Activated naive CD4-positive, alpha-beta T cell (primary cell): ENCODE measurements at places on chromosomes 13 and 19.

DNA sequence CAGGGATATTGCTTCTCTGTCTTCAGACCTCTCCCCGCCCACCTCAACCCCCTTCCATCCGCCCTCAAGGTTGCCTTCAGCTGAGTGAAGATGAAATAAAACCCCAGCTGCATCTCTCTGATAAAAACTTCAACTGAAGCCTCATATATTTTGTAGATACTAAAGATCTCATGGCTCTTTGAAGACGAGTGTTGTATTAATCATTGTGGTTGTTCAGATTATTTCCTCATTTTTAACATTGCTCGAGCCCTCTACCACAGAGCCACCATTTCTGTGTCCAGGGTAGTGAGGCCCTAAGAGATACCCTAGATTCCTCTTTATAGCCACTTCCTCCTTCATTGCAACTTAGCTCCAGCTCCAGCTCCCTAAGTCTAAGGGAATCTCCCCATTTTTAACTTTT lies 312.8 kb upstream of the ZNF507 start:
- no peak for DNase-seq

DNA sequence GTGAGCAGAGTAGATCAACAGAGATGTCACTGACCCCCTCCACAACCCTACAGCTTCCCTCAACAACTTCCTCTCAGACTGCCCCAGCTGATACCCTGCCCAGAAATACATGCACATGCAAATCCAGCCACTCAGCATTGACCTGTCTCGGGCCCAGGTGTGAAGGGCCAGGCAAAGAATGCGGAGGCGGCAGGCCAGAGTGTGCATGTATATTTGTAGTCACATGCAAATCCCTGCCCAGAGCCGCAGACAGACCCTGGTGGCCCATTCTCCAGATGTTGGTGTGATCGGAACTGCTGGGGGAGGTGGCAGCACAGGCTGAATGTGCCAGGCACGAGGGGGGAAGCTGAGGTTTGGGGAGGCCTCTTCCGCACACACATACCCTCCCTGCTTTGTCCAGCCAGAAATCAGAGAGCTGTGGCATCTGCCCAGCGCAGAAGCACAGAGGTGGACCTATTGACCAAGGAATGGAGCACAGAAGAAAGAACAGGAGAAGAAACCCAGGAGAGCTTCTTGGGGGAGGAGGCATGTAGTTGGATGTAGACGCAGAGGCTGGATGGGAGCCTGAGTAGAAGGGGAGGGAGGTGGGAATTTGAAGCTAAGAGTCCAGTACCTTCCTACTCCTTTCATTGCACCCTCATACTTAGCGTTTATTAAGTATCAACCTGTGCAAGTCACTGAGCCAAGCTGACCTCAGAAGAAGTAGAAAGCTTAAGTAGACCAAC lies 14.4 kb downstream of the MEF2B start:
- DNase-seq, result no peak

DNA sequence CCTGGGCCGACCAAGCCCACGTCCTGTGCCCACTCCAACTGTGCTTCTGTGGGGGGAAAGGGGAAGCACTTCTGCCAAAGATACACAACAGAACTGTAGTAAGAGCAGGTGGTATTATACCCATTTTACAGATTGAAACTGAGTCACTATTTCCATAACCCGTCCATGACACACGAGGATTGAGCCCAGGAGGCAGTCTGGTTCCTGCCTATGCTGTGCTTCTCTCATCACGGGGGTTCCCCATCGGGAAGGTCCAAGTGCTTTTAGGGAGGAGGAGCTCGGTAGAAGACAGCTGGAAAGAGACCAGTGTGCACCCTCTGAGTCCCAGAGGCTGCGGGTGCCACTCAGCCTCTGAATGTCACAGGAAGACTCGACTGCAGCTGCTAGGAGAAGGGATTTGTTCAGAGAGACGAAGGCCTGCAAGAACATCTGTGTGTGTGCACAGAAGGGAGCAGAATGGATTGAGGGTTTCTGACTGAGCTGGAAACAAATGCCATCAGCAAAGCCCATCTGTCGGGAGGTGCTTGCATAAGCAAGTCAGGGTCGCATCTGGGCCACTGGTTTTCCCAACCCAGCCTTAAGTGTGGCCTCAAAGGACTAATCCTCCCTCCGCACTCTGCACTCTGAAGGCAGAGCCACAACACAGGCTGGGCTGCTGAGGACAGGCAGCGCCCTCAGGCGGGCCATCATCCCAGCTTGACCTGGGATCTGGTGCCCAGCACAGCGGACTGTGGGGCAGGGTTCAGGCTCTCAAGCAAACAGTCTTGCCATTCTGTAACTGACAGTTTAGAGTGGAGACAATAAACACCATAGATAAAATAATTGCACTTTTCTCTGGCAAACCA lies 150.0 kb downstream of the DPF1 start:
- DNase-seq, result no peak

- DNase-seq, result no peak
Observed at GRCh38 chr13:24145674-24146073, 14.8 kb upstream of the SPATA13 start.

GRCh38 chr19:408902-409515 lies at the start of gene C2CD4C:
TSS of gene C2CD4C (minus strand) at chr19:409147. CDS start at chr19:408361, 786 bp downstream.
- DNase-seq, result no peak

DNA sequence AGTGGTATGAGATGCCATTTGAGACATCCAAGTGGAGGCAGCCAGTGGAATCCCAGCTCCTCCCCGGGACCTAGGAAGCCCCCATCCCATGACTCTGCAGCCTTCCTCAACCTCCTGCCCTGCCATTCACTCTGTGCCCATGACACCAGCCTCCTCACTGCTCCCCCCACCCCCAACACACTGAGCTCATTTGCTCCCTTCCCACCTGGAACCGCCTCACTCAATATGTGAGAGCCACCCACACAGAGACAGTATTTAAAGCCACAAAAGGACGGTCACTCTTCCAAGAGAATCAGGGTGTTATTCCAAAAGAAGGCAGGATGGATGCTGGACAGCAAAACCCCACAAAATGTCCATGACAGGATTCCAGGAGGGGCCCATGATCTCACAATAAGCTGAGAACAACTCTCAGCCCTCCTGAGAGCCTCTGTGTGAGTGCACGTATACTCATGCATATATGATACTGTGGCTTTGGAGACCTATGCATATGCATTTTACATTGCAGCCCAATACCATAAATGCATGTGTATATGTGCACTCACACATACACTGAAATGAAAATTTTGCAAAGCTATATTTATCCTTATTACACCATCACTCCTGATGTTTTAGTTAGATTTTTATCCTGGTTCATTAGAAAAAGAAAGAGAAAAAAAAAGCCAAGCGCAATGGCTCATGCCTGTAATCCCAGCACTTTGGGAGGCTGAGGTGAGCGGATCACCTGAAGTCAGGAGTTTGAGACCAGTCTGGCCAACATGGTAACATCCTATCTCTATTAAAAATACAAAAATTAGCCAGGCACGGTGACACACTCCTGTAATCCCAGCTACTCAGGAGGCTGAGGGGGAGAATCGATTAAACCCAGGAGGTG lies 10.8 kb upstream of the RANBP3 start:
- DNase-seq, result no peak

- DNase-seq, result no peak
Observed at GRCh38 chr19:41395355-41395754, 1.8 kb downstream of the EXOSC5 start.

DNA sequence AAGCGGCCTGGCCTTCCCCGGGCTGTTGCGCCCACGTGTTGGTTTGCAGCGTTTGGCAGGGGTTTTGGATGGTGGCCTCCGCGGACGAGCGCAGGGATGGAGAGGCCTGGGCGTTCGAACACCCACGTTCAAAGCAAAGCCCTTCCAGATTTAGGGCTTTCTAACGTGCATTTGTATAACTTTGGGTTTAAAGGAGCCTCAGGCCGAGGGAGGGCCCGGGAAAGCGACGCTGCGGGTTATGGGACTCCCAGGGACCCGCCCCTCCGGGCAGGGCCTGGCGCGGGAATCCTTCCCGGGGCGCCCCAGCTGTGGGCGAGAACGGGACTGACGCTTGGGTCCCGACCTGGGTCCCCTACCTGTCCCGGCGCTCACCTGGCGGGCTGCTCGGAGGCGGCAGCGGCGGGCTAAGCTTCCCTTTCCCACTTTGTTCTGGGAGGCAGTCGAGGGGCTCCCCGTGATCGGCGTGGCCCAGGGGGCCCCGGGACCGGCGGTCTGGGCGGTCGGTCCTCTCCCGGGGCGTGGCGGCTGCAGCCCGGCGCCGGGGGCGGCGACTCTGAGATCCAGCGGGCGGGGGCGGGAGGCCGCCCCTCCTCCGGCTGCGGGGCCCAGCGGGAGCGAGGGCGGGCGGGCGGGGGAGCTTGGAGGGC lies at the start of gene FBXO17:
Gene FBXO17 (minus strand): TSS at position 529 of the 647 bp plus-strand sequence. CDS start 25,423 bp downstream, outside the sequence.
- no peak for DNase-seq

- DNase-seq, result no peak
Observed at GRCh38 chr19:48900477-48901406, 630 bp downstream of the NUCB1 start.

DNA sequence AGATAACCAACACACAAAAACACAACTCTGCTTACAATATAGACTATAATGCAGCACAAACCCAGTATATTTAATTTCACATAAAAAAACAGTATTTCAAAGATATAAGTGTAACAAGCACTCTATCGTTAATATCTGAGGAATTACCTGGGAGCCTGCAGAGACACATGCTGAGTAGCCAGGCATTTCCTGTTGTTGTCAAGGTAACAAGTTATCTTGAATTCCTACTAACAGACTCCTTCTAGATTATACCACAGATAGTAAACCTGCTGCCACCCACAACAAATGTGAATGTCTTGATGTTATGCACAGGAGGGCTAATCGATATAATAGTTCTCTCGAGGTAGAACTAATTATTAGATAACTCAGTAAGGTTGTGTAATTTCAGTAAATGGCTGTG lies 826.0 kb upstream of the PRR20A start:
- DNase-seq, result no peak

DNA sequence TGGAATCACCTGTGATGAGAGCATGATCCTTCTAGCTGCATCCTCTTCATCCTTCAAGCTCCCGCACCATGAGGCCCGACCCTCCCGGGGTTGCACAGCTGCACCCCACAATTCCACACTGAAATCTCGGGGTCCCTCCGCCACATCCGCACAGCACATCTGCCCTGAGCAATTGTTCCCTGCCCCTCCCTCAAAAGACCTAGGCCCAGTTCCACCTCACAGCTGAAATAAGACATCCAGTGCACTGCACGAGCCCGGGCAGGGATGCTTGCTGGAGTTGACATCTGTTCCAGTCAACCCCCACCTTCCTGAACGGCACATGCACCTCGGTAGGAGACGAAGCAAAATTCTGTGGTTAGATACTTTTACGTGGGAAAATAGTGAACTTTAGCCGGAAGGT lies 14.7 kb upstream of the SOX1 start:
- DNase-seq, result no peak

DNA sequence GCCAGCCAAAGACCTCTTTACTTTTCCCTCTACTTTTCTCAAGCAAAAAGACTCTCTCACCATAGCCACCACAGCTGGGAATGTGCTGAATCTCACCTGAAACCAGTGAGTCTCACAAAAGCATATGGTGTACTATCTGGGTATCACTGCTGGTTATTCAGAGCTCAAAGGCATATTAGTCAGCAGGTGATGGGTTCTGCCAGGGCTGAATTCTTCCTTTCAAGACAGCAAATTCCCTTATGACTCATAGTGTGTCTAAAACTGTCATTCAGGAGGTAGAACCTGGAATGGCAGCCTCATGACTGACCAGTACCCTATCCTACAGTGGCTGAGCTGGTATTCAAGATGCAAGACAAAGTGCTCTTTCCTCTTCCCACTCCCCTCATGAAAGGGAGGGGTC lies 2859.1 kb downstream of the PCDH9 start:
- DNase-seq, result no peak

DNA sequence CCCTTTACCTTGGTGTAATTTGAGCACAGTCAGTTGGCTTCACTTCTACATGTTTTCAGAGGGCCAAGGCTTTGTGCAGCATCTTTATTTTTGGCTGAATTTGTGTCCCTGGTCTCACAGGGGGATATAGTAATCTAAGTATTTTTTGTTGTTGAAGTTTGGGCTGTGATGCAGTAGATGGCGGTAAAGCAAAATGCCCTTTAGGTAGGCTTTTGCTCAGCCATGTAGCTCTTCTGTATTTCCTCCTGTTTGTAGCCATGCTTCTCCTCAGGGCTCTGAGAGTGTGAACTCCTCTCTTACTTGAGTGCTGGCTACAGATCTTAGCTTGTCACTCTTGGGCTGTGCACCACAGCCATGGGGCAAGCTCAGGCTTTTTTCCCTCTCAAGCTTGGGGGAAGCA lies 328.6 kb downstream of the SLITRK5 start:
- no peak for DNase-seq

- DNase-seq, result no peak
Observed at GRCh38 chr13:22240716-22241115, 569.8 kb downstream of the FGF9 start.

DNA sequence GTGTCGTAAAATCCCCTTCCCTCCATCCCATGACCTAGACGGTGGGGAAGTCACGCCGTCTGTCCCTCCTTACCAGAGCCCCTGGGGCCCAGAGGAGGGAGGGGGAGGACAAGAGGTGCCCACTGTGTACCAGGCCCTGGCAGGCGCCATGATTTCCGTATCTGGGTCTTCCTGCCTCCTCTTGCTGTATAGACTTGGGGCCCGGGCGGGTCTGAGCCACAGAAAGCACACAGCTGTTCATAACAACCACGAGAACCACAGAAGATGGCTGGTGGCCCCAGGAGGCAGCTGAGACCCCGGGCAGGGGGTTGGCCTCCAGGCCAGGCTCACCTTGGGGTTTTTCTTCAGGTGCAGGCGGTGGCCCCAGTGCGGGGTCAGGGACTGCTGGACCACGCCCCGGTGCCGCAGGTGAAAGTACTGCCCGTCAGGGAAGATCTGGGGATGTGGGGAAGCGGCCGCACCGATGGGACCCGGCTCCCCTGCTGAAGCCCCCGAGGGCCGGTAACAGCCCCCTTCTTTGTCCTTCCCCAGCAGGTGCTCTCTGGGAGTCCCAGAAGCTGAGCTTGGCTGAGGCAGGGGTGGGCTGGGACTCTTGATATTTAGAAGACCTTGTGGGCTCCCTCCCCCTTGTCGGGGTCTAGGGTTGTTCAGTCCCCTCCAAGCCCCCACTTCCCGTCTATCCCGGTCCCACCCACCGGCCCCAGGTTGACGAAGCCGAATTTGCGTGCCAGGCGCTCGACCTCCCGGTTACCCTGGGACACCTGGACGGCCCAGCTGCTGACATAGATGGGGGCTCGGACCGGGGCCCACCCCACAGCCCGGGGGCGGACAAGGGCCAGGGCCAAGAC lies 463 bp downstream of the PCSK4 start:
- DNase-seq, result no peak
